ENCODE measurements at places on chromosomes 11 and 22.

GRCh38 chr11:134223121-134223520 lies 646 bp downstream of the NCAPD3 start:
- no peak for DNase-seq
- peaks cover 67% of the 10 kb centered on the region for H3K4me1 ChIP-seq
- peak overlapping the region; percentile 92 for H3K27ac ChIP-seq

DNA sequence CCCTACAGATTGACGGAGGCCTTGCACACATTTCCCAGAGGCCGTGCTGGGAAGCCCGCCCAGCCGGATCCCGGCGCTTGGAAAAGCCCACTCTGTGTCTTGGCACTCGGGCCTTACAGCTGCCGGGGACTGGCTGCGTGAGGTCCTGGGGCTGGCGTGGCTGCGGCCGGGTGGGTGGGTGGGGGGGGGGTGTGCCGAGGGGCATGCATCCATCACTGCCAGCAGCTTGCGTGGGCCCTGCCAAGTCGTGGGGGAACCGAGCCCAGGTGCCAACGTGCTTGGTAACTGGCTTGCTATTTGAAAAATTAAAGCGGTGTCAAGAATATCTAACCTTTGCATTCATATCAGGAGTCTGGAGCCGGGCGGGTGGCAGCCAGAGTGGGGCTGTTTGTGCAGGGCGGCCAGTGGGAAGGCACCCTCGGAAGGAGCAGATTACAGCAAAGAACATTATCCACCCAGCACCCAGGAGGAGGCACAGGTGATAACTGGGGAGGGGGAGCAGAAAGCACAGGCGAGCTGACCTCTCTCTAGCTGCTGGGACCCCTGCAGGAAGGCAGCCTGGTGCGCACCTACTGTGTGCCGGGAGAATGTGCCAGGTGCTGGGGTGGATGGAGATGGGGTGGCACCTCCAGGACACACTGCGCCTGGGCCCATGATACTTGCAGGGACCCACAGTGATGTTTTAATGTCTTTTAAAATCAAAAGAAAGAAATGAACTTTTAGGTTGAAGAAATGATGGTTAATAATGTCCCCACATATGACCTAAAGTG lies 28.5 kb upstream of the SMIM38 start:
- no peak overlapping the region for H3K4me3 ChIP-seq
- H3K4me1 ChIP-seq: peaks cover 8% of the 10 kb centered on the region
- H3K27me3 ChIP-seq: no peaks in the 10 kb centered on the region
- H3K27ac ChIP-seq: no peak overlapping the region

DNA sequence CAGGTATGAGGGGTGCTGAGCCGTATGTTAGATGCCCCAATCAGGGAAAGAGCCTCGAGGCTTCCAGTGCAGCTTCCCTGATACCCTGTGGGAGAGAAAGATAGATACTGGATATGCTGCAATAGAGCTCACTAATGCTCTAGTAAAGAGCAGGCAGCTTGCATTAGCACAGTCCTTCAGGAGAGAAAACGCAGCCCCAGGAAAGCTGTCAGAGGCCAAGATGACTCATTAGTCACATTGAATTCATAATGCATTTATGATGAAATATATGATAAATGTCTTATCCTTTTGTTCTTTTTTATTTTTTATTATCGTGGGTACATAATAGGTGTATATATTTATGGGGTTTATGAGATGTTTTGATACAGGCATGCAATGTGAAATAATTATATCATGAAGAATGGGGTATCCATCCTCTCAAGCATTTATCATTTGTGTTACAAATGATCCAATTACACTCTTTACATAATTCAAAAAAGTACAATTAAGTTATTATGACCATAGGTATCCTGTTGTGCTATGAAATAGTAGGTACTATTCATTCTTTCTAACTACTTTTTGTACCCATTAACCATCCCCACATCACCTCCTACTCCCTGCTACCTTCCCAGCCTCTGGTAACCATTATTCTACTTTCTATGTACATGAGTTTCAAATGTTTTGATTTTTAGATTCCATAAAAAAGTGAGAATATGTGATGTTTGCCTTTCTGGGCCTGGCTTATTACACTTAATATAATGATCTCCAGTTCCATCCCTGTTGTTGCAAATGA lies 94.5 kb upstream of the TOP3B start:
- H3K27ac ChIP-seq: no peak overlapping the region
- no peaks in the 10 kb centered on the region for H3K36me3 ChIP-seq
- H3K4me1 ChIP-seq: no peaks in the 10 kb centered on the region
- DNase-seq: no peak

- H3K4me3 ChIP-seq: no peak within 1 kb of the TSS
- peaks cover 4% of the 10 kb centered on the region for H3K4me1 ChIP-seq
These were observed at the start of gene DSCAML1 for GRCh38 chr11:117796872-117797529. TSS of gene DSCAML1 (minus strand) at chr11:117797216. CDS start at chr11:117797079, 137 bp downstream.

DNA sequence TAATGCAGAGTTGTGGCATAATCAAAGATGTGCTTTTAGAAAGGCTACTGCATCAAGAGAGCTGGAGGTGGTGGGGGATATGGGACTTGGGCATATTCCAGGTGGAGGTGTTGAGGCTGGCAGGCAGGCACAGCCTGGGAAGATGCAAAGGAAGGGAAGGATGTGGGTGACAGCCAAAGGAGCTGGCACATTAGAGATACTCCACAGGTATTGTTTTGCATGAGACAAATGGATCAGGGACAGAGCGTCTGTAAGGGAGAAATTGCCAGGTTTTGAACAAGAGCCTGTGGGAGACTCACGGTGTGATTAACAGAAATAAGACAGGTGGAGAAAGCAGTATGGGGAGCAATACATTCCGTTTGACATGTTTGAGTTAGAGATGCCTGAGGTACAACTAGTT lies 263.7 kb downstream of the NELL1 start:
- H3K27me3 ChIP-seq: no peaks in the 10 kb centered on the region
- H3K27ac ChIP-seq: no peak overlapping the region
- H3K4me1 ChIP-seq: no peaks in the 10 kb centered on the region
- no peaks in the 10 kb centered on the region for H3K36me3 ChIP-seq

DNA sequence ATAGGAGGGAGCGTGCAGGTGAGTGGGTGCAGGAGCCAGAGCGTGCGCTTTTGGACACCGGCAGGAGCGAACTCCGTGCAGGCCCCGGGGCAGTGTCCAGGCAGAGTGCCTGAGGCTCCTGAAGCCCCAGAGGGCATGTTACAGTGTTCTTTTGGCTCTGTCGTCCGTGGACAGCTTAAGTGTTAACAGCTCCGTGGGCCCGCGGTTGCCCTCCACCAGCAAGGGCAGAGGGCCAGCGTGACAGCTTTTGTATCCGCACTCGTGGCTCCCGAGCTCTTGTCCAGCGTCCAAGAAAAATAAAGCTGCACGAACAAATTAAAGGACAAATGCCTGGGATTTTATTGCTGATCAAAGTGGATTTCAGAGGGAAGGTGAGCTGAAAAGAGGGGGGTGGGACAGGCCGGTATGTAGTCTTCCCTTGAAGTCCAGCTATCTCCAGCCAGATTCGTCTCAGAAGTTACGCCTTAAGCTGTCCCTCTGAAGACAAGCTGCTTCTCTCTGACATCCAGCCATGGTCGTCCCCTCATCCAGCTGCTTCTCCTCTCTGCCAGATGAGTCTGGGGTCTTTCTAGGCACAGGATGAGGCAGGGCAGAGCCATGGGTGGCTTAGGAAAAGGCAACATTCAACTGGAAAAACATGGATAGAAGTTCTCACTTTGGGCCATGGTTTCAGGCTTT lies 968 bp upstream of the TMEM109 start:
- H3K27ac ChIP-seq: peak overlapping the region; percentile 98
- H3K36me3 ChIP-seq: peaks cover 6% of the 10 kb centered on the region
- DNase-seq: no peak
- H3K27me3 ChIP-seq: peaks cover 17% of the 10 kb centered on the region
- H3K4me1 ChIP-seq: peaks cover 36% of the 10 kb centered on the region

- no peaks in the 10 kb centered on the region for H3K27me3 ChIP-seq
- H3K4me1 ChIP-seq: peaks cover 8% of the 10 kb centered on the region
- no peak overlapping the region for H3K27ac ChIP-seq
- H3K36me3 ChIP-seq: peaks cover 45% of the 10 kb centered on the region
- no peak overlapping the region for H3K4me3 ChIP-seq
These were observed 69.1 kb upstream of the SUSD2 start for GRCh38 chr22:24112188-24112587.

GRCh38 chr22:37254867-37255233 lies 10.8 kb upstream of the RAC2 start:
- H3K27ac ChIP-seq: no peak overlapping the region
- peaks cover 21% of the 10 kb centered on the region for H3K4me1 ChIP-seq
- H3K27me3 ChIP-seq: no peaks in the 10 kb centered on the region
- no peaks in the 10 kb centered on the region for H3K36me3 ChIP-seq

GRCh38 chr22:49351761-49352227 lies 475.9 kb downstream of the BRD1 start:
- DNase-seq: no peak
- H3K4me3 ChIP-seq: no peak overlapping the region
- no peaks in the 10 kb centered on the region for H3K4me1 ChIP-seq
- no peak overlapping the region for H3K27ac ChIP-seq

DNA sequence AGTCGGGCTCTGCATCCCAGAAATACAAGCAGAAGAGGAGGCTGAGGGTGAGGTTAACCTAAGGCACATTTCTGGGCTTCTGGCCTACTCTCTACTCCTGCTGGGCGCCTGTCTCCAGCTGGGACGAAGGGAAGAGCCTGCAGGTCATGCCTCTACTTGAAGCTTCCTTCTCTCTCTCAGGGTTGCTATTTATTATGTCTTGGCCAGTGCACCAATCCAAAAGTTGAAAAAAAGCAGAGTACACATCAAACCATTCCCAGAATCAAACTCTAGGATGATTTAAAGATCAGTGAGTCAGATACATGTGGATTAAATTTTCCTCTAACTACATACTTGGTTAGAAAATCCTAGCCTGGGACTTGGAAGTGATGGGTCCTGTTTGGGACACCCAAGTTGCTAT lies 60.2 kb upstream of the CDON start:
- no peaks in the 10 kb centered on the region for H3K4me1 ChIP-seq
- no peak for DNase-seq

DNA sequence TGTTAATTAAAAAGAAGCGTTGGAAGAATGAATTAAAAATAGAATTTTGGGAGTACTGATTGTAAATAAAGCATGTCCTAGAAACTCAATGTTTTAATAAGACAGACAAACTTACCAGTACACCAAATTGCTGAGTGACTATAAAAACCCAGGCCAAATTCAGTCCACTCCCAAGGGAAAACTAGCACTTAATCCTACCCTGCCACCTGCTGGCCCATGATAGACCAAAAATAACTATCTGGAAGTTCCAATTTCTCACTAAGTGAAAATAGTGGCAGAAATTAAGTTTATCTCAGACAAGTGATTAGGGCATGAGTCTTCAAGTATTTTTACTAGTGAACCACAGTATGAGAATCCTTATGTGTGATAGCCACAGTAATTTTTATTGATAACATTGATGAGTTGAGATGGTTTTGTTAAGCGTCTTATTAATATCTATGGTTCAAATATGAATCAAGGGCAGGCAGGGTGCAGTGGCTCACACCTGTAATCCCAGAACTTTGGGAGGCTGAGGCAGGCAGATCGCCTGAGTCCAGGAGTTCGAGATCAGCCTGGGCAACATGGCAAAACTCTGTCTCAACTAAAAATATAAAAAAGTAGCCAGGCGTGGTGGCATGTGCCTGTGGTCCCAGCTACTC lies 9.8 kb upstream of the DDX10 start:
- peaks cover 4% of the 10 kb centered on the region for H3K4me1 ChIP-seq
- DNase-seq: no peak
- H3K36me3 ChIP-seq: no peaks in the 10 kb centered on the region
- peaks cover 12% of the 10 kb centered on the region for H3K27me3 ChIP-seq

DNA sequence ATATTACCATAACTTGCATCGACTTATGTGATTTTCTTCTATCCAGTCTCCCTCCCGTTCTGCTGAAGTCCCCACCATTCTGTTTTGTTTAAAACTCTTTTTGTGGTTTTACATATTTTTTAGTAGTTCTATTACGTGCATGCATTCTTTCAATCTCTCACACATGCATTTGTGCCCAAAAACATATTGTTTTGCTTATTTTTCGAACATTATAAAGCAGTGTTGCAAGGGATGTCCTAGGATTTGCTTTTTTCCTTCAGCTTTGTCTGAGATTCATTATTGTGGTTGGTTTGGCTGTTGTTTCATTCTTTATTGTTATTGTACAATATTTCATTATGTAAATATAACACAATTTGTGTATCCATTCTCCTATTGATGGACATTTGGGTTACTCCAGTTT lies 235.7 kb downstream of the DYNC2H1 start:
- DNase-seq: no peak
- no peaks in the 10 kb centered on the region for H3K4me1 ChIP-seq
- H3K4me3 ChIP-seq: no peak overlapping the region

- no peak for DNase-seq
- no peak overlapping the region for H3K27ac ChIP-seq
- H3K4me1 ChIP-seq: no peaks in the 10 kb centered on the region
- no peaks in the 10 kb centered on the region for H3K36me3 ChIP-seq
These were observed 76.7 kb upstream of the FAM181B start for GRCh38 chr11:82810326-82810725.

DNA sequence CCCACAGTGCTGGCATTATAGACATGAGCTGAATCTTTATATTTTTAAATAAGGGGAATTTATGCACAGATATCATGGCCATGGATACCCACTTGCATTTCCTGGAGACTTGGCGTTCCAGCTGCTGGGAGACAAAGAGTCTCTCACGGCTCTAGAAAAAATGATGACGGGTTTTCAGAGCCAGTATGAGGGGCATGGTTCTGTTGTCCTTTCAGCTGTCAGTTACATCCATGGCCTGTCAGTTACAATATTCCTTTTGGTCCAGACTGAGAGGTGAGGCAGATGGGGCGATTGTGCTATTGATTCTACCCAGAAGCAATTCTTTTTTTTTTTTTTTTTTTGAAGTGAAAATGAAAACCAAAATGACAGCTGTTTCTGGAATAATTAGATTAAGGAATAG lies 29.7 kb downstream of the USH1C start:
- no peaks in the 10 kb centered on the region for H3K36me3 ChIP-seq
- no peak overlapping the region for H3K4me3 ChIP-seq
- H3K27ac ChIP-seq: no peak overlapping the region
- peaks cover 12% of the 10 kb centered on the region for H3K27me3 ChIP-seq
- no peak for DNase-seq

- H3K27me3 ChIP-seq: no peaks in the 10 kb centered on the region
- H3K36me3 ChIP-seq: peaks cover 32% of the 10 kb centered on the region
- H3K4me3 ChIP-seq: no peak overlapping the region
- DNase-seq: no peak
- peaks cover 24% of the 10 kb centered on the region for H3K4me1 ChIP-seq
These were observed 62.2 kb downstream of the SGSM3 start for GRCh38 chr22:40432625-40433024.

GRCh38 chr11:2828585-2829330 lies 56.8 kb downstream of the CDKN1C start:
- no peaks in the 10 kb centered on the region for H3K36me3 ChIP-seq
- H3K27ac ChIP-seq: no peak overlapping the region
- no peak overlapping the region for H3K4me3 ChIP-seq

GRCh38 chr11:61880031-61880430 lies 11.3 kb downstream of the FADS3 start:
- DNase-seq: no peak
- no peak overlapping the region for H3K27ac ChIP-seq
- H3K4me3 ChIP-seq: no peak overlapping the region
- no peaks in the 10 kb centered on the region for H3K27me3 ChIP-seq
- no peaks in the 10 kb centered on the region for H3K36me3 ChIP-seq
- H3K4me1 ChIP-seq: no peaks in the 10 kb centered on the region

- no peak overlapping the region for H3K4me3 ChIP-seq
- peaks cover 12% of the 10 kb centered on the region for H3K4me1 ChIP-seq
- H3K27ac ChIP-seq: no peak overlapping the region
- DNase-seq: no peak
These were observed 118.1 kb downstream of the ATM start for GRCh38 chr11:108340973-108341372.

- H3K4me3 ChIP-seq: no peak overlapping the region
- no peak overlapping the region for H3K27ac ChIP-seq
- no peaks in the 10 kb centered on the region for H3K4me1 ChIP-seq
- DNase-seq: no peak
- no peaks in the 10 kb centered on the region for H3K36me3 ChIP-seq
These were observed 28.4 kb downstream of the ARHGAP32 start for GRCh38 chr11:129163714-129164164.
